Amniotic stem cell (primary cell): ENCODE measurements at places on chromosomes 4 and X.

- no peak for DNase-seq
Observed at GRCh38 chrX:8711401-8711800, 20.5 kb downstream of the ANOS1 start.

DNA sequence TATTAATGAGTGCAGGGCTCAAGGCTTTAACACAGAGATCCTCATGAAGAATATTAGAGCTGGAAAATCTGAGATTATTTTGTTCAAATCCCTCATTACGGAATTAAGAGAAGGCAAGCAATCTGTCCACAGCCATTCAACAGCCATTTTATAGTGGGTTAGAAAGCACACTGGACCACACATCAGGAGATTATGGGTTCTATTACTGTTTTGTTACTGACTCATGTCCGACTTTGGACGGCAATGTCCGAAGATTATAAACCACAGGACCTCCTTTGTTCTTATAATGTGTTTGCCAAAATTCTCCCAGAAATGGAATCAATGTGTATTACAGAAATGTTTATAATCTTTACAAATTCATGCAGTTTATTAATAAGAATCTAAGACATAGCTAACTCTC is 8.1 kb downstream of the LAMTOR3 start:
- DNase-seq = no peak

DNA sequence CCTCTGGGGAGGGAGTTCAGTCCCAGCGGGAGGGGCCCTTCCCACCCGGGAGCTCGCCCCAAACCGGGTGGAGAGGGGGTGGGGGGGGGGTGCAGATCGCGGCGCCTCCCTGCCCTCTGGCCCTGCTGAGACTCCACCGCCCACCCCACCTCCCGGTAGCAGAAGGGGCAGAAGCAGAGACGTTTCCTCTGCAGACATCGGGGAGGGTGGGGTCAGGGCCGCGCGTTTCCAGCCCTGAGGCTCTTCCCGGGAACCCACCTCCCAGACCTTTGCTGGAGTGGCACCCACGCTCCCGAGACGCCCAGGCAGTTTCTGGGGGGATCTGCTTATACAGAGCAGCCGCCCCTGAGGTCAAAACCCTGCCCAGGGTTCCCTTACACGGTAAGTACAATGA is 30.2 kb downstream of the CPLX1 start:
- DNase-seq = no peak

DNA sequence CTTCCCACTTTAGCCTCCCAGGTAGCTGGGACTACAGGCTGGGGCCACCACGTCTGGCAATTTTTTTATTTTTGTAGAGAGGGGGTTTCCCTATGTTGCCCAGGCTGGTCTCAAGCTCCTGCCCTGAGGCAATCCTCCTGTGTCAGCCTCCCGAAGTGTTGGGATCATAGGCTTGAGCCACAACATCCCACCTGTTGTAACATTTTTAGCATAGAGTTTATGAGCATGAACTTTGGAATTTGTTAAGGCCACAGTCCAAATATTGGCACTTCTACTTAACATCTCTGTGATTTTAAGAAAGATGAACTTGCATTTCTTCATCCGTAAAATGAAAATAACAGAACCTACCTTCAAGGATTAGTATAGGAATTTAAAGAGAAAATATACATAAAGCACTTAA is 445.6 kb downstream of the IQCM start:
- no peak for DNase-seq

DNA sequence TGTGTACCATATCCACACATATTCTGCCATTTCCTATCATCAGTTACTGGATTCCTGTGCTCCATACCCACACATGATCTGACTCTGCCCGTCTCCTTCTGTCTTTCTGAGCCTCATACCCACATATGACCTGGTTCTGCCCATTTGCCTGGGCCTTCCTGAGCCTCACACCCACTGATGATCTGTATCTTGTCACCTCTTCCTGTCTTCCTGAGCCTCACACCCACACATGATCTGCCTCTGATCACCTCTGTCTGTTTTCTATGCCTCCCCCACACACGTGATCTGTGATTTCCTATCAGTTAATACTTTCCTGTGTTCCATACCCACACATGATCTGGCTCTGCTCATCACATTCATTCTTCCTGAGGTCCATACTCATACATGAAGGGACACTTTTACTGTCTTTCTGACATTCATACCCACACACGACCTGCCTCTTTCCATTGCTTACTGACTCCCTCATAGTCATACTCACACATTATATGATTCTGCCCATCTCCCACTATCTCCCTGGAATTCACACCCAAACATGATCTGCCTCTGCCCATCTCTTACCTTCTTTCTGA is 32.5 kb downstream of the SCML1 start:
- no peak for DNase-seq

DNA sequence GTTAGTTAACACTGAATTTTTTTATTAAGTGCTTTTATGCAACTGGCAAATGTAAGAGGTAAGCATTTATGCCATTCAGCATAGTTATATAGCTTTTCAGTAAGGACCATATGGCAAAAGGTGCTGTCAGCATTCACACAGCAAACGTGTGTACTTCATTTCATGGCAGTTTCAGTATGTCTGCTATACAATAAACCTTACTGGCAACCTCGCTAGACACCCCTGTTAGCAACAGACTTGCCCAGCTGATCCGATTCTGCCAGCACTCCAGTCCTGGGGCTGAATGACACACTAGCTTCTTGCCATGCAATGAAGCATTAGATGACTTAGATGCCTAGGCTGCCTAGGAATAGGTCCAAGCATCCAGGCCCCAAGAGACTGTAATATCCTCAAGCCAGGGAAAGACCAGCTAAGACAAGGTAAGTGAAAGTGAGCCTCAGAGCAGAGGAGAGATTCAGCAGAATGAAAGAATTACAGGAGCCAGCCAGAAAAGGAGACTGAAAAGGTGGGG is 47.3 kb upstream of the DOCK11 start:
- peak; percentile 14 for DNase-seq

DNA sequence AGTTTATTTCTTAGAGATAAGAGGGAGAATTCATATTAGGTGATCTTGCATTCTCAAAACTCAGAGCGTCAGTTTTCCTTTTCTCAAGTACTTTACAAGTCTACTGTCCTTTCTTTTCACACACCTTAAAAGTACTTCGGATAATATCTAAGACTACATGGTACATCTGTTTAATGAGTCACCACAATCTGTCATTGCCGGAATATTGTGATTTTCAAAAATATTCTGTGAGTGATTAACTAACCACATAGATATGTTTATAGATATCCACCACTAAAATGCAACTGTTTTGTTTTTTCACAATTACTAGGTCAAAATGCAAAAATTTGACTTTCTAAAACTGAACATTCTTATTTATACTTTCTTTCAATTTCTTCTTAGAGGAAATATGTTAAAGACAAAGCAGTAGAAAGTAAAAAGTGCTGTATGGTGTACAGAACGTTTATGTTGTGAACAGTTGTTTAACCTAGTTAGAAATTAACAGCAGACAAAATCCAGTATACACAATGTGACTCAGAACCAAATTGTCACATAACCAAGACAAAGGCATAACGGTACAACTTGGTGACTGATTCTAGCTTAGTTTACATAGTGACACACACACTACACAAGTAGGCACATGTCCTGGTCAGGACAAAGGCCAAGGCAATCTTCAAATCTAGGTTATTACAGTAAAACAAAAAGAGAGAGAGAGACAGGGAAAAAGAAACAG is 482.9 kb downstream of the NAF1 start:
- no peak for DNase-seq

GRCh38 chrX:69504626-69505612 is 793 bp downstream of the NALF2 start:
- no peak for DNase-seq

DNA sequence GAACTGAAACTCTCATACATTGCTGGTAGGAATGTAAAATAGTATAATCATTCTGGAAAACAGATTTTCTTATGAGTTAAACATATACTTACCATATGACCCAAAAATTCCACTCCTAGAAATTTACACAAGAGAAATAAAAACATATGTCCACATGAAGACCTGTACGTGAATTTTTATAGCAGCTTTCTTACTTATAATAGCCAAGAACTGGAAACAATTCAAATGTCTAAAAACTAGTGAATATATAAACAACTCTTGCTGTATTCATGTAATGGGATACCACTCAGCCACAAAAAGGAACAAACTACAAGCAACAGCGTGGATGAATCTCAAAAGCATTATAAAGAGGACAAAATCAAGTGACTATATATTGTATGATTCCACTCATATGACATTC is 27.5 kb downstream of the TMEM156 start:
- DNase-seq = no peak

- no peak for DNase-seq
Observed at GRCh38 chr4:127523369-127523768, 109.4 kb upstream of the INTU start.

- no peak for DNase-seq
Observed at GRCh38 chrX:35244088-35244741, 301.6 kb downstream of the FAM47B start.

GRCh38 chr4:6964858-6965257 is 55.2 kb downstream of the TBC1D14 start:
- no peak for DNase-seq

DNA sequence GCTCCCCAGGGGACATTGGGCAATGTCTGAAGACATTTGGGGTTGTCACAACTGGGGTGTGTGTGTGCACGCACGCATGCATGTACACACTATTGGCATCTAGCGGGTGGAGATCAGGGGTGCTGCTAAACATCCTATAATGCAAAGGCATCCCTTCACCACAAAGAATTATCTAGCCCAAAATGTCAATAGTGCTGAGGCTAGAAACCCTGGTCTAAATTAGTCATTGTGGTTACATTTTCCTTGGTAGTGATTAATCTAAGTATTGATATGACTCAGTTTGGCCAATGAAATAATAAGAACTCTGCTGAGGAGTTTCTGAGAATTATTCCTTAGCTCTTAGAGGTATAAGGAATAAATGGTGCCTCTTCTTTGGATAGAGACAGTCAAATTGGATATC is 200.2 kb downstream of the CLCN4 start:
- no peak for DNase-seq

DNA sequence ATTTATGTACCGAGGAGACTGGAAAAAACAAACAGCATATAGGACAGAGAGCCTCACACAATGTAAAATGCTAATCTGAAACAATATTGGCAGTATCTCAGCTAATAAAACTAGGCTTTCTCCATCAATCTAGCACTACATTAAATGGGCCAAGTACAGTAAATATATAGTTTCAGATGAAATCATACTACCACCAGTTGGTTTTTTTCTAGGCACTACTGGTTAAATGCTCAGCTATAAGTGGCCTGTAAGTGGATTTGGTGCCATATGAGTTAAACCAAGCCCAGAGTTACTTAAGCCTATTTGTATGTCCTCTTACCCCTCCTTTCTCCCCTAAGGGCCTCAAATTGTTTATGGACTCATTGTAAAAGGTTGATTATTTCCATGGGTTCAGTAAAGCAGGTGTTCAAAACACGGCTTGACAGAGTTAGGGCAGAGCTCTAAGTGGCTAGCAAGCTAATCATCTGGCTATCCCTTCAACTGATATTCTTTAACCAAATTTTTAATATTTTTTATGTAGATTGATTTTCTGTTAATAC is 57.5 kb downstream of the FAM13A start:
- no peak for DNase-seq

- no peak for DNase-seq
Observed at GRCh38 chrX:370963-371745, 15.6 kb downstream of the PPP2R3B start.

DNA sequence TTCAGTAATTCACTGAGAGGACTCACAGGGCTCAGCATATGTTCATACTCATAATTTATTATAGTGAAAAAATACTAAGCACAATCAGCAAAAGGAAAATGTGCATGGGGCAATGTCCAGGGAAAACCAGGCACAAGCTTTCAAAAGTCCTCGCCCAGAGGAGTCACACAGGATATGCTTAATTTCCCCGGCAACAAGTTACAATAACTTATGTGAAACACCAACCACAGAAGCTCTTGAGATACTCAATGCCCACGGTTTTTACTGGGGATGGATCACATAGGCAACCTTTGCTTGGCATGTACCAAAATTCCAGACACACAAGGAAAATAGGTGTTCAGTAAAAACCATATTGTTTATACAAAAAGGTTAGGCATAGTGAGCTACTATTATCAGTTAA is 38.5 kb upstream of the STPG2 start:
- DNase-seq = no peak

DNA sequence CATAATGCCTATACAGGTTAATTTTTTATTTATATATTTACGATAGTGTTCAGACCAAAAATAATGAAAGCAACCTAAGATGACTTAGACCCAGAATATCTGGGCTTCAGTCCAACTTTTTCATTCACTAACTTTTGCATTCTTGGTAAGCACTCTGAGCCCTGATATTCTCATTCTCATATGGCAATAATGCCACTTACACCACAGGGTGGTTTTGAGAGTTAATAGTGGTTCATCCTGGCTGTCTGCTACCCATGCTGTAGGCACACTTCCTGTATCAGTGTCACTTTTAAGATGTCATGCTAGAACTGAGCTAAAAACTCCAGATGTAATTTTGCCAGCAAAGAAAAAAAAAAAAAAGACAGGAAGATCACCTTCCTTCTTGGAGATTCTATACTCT is 508.7 kb upstream of the FMR1 start:
- no peak for DNase-seq

- no peak for DNase-seq
Observed at GRCh38 chr4:7045961-7046921, 3.1 kb downstream of the TADA2B start.

GRCh38 chr4:65510976-65511375 is 159.3 kb downstream of the EPHA5 start:
- DNase-seq = no peak

DNA sequence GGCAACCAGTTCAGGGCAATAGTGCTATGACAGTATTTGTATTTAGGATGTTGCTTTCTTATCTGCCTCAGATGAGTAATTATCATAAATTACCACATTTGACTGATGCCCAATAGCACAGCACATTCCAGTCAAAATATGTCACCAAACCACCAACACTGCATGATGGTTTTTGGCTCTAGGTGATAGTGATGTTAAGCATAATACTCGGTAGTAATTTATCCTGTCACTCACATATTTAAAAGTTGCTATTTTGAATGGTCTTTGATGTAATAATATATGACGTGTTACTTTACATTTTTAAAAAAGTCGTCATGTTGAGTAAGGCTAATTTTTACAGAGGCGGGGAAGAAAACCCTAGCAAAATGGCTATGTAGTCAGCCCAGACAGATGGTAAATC is 42.5 kb downstream of the UNC5C start:
- DNase-seq = no peak
